ENCODE measurements at places on chromosomes 6 and 20. TPM values are rescaled to one million over a fixed set of nuclear protein-coding genes. Genes with fewer than 3 reads are reported as not detected.

GRCh38 chr6:82995066-82995465, 70.6 kb downstream of the UBE3D start:
- DNase-seq: no peak

DNA sequence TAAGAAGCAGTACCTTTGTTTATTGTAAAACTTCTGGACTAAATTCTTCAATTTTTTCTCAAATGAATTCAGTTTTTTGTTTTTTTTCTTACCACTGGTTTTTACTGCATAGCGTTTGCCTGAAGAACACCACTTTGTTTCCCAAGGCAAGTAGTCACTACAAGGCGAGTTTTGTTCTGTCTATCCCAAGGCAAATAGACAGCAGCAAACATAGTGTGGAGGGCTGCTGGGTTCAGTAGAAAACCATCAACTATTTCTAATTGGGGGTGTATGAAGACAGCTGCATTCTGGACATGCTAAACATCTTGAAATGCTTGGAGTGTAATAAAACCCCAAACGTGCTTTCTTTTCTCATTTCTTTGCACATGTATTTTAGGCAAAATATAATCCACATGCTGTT, 197.4 kb downstream of the ESR1 start:
- DNase-seq: no peak

GRCh38 chr6:87803791-87804190, 101.8 kb upstream of the AKIRIN2 start:
- DNase-seq: no peak

- no peak for DNase-seq
Observed at GRCh38 chr20:56222945-56223344, 25.6 kb upstream of the MC3R start.

- no peak for DNase-seq
Observed at GRCh38 chr6:151497905-151498304, 4.1 kb downstream of the CCDC170 start.

- no peak for DNase-seq
Observed at GRCh38 chr20:13852306-13852705, 67.5 kb downstream of the NDUFAF5 start.

DNA sequence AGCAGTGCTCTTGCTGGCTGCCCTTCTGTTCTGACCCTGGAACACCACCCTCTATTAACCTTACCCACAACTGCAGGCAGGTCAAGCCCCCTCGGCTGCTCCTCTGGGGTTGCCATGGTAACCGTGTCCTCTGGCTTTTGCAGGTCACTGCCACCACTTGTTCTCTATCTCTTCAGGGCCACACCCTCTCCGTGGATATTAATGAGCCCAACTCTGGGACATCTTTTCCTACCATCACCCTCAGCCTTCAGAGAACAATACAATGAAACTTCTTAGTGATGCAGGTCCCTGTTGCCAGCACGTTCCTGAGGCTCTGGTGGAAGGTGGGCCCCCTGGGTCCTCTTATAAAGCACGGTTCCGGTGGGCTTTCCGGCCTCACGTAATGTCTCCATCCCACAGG, 30.8 kb upstream of the MICB start:
- DNase-seq: no peak

DNA sequence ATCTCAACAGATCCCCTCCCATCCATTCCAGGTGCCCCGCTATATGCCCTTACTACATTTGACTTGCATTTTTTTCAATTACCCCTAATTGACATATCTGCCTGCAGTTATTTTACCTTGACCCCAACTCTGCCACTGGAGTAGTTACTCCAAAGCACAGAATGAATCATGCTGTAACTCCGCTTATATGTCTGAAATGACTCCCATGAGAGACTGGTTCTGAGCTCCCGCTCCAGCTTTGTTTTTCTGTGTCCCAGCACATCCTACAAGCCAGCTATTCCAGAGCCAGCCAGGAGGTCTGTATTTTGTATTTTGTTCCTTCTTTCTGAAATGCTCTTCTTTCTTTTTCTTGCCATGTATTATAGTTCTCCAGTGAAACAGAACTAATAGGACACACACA, 10.9 kb upstream of the NOX3 start:
- no peak for DNase-seq

DNA sequence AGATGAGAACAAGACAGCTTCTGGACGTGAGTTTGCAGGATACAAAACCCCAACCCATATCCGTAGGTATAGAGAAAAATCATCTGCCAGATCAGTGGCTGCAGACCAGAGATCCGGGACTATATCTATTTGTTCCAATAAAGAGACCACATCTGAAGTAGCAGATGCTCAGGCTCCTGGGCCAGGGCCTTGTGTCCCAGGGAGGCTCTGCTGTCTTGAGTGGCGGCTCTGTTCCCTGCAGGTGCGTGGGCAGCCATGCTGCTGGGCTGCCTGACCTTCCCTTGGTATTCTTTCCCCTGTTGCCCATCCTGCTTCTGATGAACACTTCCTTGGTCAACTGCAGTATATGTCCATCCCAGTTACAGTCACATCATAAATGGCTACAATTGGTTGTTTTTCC, 34.9 kb downstream of the ERMARD start:
- no peak for DNase-seq

DNA sequence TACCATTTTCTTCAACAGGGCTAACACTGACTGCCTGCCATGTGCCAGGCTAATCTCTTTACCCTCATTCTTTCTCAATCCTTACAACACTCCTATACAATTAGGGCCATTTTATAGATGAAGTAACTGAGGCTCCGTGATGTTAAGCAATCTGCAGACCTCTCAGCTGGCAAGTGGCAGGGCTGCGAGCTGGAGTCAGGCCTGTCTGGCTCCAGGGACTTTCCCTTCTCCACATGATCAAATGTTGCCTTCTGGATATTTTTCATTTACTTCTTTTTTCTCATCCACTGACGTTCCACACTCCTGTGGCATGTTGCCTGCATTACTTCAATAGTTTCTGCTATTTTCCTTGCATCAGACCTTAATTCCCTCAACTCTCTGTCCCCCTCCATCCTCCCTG, 55.2 kb upstream of the TAGAP start:
- no peak for DNase-seq

DNA sequence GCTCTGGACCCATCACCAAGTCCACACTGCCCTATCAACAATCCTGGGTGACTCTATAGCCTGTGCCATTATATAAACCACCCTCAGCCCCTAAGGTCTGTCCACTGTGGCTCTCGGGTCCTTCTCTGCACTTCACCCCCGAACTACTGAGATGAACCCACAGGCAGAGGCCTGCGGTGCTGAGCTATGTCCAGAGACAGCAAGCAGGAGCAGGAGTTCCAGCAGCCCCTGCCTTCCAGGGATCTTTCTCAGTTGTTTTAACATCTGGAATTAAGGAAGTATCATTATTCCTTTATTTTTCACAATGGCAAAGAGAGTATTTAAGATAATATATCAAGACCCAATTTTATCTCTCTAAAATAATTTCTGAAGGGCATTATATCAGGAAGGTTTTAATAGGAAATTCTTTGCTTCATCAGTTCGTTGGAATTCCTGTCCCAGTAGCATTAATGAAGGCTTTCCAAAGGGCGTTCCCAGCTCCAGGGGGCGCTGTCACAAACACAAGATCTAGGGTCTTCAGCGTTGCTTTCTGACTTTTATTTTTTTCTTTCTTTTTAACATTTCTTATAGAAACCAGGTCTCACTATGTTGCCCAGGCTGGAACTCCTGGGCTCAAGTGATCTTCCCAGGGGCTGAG, 27.3 kb downstream of the RRBP1 start:
- peak; percentile 23 for DNase-seq

DNA sequence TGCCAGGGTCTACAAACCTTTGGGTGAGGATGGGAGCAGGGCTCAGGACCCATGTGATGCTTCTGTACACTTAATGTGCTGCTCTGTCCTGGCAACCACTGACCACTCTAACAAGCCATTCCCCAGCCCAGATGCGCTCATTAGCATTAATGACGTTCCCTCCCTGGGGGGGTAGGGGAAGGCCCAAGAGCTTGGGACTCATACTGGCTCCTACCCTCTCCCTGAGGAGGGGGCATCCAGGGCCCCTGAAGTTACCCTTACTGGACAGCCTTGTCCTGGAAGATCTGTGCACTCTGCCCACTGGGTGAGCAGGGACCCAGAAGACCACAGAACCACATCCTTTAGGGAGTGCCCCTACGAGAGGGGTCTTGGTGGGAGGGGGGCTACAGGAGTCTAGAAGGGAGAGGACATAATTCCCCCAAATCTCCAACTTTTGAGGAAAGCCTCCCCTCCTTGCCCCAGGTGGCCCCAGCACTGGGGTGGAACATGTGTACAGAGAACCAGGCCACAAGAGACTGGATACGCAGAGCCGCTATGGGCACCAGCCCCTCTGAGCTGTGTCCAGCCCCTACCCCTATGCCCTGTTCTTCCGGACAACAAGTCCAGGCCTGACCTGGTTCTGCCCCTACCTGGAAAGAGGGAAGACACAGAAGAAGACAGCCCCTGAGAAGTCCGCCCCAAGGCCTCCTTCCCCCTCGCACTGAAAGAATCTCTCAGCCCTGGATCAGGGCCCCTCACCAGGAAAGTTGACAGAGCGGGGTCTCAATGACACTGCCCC, 1.4 kb downstream of the TEAD3 start:
- DNase-seq: no peak

DNA sequence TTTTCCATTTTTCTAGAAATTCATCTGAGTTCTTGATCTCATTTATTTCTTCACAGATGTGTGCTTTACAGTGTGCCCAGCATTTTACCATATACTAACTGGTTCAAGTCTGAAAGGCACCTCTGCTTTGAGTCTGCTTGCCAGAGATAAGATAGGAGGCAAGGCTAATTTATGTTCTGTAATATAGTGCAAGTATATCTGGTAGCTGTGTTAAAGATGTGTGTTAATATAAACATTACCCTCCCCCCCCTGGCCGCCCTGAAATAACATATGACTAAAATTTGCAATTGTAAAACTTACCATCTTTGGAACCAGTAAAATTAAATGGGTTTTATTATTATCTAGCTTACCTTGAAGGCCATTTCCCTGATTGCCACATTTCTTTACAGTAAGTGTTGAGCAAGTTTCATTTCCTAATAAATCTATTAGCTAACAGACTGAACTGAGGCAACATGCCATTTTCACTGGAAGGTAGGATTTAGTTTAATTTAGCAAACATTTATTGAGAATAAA, 2.7 kb downstream of the FBXO9 start:
- DNase-seq: no peak

DNA sequence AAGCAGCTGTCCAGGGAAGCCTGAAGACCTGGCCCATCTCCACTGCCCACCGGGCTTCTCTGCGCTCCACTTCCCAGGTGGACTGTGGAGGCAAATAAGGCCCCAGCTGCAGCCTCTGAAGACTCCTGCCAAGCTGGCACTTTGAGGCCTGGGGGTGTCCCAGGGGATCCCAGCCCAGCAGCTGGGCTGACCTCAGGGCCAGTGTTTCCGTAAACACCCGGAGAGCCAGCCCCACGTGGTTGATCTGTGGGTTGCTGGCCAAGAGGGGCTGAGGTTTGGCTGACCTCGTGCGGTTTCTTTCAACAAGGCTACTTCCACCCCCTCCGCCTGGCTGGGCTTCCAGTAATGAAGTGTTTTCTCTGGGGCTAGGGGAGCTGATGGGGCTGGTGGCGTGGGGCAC, 12.4 kb upstream of the CCN5 start:
- DNase-seq: no peak

DNA sequence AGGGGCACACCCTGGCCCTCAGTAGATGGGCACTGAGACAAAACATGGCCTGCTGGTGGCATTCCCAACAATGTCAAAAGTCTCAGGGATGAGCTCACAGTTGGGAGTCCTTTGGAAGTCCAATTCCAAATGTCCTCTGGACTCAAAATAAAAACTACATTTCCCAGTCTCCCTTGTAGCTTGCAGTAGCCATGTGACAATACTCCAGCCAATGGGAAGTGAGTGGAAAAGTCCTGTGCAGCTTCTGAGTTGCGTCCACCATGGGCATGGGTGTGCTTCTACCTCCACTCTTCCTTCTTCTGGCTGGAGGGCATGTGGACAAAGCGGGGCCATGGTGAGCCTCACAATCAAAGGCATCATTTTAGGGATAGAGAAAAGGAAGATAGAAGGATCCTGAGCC, 5.8 kb upstream of the ADAM33 start:
- DNase-seq: no peak

DNA sequence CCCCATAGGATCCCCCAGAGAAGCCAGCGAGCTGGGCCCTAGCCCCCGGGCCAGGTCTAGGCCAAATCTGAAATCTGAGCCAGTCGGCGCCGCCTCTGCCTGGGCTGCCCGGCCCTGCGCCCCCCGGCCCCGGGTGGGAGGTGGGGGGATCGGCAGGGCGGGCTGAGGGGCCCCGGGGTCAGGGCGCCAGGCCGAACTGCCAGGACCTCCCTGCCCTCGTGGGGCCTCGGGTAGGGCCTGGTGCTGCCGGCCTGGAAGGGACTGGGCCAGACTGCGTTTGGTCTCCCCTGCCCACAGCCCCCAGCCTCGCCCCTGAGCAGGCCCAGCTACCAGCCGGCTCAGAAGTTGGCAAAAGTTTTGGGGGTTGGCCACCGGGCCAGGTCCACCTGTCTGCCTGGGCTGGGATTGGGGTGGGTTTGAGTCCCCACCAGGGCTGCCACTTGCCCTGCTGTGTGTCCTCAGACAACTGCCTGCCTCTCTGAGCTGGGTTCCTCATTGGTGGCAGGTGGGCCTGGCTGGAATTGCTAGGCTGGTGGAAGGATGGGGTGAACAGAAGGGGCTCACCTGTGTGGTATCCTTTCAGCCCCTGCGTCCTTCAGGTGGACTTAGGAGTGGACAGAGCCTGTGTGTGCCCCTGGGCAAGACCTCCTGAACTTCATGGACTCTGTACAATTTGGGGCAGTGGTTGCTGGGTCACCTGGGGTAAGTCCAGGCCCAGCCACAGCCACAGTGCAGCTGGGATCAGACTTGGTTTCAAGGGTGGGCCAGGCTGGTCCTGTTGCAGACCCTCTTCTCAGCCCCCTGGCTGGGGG, 801 bp downstream of the SRC start:
- DNase-seq: no peak

DNA sequence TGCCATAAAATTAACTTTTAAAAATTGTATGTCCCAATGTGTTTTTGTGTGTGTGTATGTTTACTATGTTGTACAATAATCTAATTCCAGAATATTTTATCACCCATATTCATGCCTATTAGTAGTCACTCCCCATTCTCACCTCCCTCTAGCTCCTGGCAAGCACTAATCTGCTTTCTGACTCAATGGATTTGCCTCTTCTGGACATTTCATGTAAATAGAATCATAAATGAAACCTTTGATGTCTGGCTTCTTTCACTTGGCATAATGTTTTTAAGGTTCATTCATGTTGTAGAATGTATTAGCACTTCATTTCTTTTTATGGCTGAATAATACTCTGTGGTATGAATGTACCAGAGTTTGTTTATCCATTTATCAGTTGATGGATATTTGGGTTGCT, 15.4 kb downstream of the SH3BGRL2 start:
- DNase-seq: no peak

DNA sequence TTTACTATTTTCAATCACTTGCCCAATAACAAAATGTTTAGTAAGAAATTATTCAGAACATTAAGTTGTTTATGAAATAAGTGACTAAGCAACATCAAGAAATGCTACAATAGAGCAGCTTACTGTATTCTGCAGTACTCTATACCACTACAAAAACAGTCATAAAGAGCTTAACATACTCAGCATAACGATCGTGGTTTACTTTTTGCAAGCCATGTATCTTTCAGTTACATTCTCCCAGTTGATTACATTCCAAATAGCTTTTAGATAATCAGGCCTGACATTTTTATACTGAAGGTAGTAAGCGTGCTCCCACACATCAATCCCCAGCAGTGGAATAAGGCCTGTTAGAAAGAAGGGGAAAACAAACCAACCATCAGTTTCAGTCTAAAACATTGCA, 10.7 kb downstream of the SOD2 start:
- no peak for DNase-seq

The BEND6 gene
- not detected for total RNA-seq

The ID1 gene
- 0.41 TPM for total RNA-seq

The PCK1 gene
- not detected for total RNA-seq

The LAMA4 gene
- total RNA-seq: not detected

The SPATA2 gene
- 7.4 TPM for total RNA-seq

The CDH4 gene
- 0.11 TPM for total RNA-seq

All from activated CD8-positive, alpha-beta T cell treated with anti-CD3 and anti-CD28 coated beads for 36 hours (primary cell).